ENCODE measurements at places on chromosomes 7 and 10. TPM values are rescaled to one million over a fixed set of nuclear protein-coding genes. Genes with fewer than 3 reads are reported as not detected.

ADRB1 gene
- total RNA-seq: not detected

PIP gene
- total RNA-seq: not detected

ECD gene
- total RNA-seq: 20.7 TPM

NRG3 gene
- not detected for total RNA-seq

PAPSS2 gene
- total RNA-seq: 149 TPM

All from aortic smooth muscle cell (primary cell).